ENCODE measurements at places on chromosomes 3 and 15. TPM values are rescaled to one million over a fixed set of nuclear protein-coding genes. Genes with fewer than 3 reads are reported as not detected.

The A4GNT gene
- not detected for total RNA-seq

The GOLGA8B gene
- total RNA-seq: 54.0 TPM

The NT5DC2 gene
- total RNA-seq: 21.5 TPM

The ENTPD3 gene
- total RNA-seq: not detected

The DVL3 gene
- total RNA-seq: 20.8 TPM

The NAALADL2 gene
- total RNA-seq: 1.8 TPM

The DPPA2 gene
- total RNA-seq: not detected

The SYNM gene
- total RNA-seq: 7.4 TPM

The DUOXA2 gene
- not detected for total RNA-seq

The PLCD1 gene
- 0.13 TPM for total RNA-seq

The PPP1R14D gene
- total RNA-seq: not detected

The C2CD4A gene
- total RNA-seq: not detected

The CYP1A2 gene
- total RNA-seq: 0.23 TPM

The MB21D2 gene
- total RNA-seq: 23.8 TPM

The LEO1 gene
- total RNA-seq: 42.9 TPM

The ADAMTSL3 gene
- total RNA-seq: 0.10 TPM

The IL5RA gene
- not detected for total RNA-seq
